ENCODE measurements at places on chromosomes 5 and 9.

DNA sequence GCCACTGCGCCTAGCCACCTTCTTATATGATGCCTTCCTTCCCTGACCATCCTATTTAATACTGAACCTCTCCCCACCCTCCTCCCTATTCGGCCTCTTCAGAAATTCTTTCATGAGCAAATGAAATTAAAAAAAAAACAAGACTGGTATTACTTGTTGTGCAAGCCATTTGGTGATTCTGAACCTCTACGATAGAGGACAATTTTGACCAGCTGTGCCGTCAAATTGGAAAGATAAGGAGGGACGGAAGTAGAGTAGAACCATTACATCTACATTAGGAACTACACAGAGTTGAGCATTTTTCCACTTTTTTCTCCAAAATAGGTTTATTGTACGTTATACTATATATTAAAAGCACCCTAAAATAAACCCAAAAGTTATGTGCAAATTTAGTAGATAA lies 2.9 kb downstream of the DHX29 start:
- DNase-seq = no peak

DNA sequence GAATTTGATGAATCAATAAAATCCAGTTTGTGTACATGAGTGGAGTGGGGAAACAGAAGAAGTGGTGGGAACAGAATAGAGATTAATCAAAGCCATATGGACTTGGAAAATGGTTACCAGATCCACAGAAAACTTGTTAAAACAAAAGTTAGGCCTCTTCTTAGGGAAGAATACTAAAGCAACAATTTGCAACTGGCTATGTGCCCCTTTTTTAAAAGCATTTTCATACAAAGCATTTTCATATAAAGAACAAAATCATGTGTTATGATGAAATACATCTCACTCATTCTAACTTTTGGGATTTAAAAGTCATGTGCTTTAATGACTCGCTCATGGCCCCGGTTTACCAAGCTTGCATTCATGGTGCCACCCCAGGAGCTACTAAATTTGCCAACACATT lies 276.9 kb downstream of the EFNA5 start:
- DNase-seq = no peak

DNA sequence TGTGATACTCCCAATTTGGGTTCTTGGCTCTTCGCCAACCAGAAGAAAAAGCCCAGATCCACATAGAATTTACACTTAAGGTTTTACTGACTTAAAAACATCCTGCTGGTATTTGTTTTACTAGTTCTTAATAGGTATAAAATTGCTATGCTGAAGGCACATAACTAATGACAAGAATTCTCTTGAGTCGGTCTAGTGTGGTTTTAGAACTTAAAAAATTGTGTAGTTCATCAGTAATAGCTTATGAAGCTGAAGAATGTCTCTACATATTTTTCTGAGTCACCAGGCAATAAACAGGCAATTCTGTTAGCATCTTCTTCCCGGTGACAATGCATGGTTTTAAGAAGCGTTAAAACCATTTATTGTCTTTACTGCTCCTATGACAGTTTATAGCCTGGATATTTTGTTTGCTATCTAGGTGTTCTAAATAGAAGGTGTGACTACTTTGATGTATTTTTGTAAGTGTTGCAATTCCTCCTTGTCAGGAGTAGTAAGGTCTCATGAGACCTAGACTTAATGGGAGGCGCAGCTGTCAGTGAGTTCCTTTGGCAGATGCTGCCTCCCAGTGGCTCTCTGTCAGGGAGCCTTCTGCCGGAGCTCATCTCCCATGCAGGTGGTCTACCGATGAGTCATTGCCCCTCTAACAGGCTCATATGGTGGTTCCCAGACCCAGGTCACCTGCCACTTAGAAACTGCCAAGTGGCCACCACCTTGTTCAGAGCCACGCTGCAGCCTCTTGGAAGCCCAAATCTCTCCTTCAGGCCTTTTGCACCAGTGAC lies 173.8 kb downstream of the MAST4 start:
- peak; percentile 24 for DNase-seq

DNA sequence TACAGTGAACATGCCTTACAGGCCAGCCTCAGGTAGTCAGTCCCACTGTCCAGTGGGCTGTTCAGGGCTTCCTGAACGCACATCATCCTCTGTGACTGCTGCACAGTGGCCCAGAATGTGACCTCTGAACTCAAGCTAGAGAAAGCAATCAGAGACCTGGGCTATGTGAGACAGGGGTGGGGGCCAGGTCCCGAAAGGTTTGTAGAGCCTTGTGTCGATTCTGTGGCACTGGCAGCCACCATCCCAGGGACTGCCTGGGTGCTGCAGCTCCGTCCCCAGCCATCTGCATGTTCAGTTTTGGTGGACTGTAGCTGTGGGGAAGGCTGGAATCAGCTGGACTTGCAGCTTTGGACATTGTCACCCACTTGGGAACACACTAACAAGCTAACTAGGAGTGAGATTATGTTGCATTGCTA lies 47.7 kb downstream of the MVB12B start:
- no peak for DNase-seq

GRCh38 chr5:179648410-179648809 lies 24.9 kb upstream of the HNRNPH1 start:
- no peak for DNase-seq

GRCh38 chr9:130237076-130237475 lies 28.5 kb upstream of the HMCN2 start:
- DNase-seq = no peak

Measured in cardiac fibroblast (primary cell).